ENCODE measurements at places on chromosomes 4 and X. TPM values are rescaled to one million over a fixed set of nuclear protein-coding genes. Genes with fewer than 3 reads are reported as not detected.
A peak's percentile ranks its signal among the peaks of the same experiment; 100 is the strongest.

Gene WNK3
- not detected for total RNA-seq

Gene PTTG2
- total RNA-seq, result 2.0 TPM

Gene ADH4
- total RNA-seq, result not detected

Gene EFNB1
- 3.5 TPM for total RNA-seq

DNA sequence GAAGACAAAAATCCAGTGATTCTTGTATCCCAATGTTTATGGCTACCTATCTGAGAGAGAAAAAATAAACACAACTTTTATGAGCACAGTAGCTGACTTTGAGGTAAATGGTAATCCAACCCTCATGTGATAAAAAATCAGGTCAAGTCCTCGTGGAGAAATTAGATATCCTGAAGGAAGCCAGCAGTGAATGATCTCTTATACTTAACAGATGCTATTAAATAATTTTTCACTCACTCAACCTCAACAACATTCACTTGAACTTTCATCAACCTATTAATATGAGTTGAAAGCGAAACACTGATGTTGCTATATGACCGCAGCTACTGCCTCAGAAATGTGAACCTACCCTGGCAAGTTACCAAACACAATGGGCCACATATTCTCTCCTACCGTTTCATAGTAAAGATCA is 105.4 kb downstream of the GPC3 start:
- no peak for DNase-seq
- H3K27ac ChIP-seq, result no peak overlapping the region
- H3K4me1 ChIP-seq, result no peaks in the 10 kb centered on the region
- no peaks in the 10 kb centered on the region for H3K27me3 ChIP-seq

DNA sequence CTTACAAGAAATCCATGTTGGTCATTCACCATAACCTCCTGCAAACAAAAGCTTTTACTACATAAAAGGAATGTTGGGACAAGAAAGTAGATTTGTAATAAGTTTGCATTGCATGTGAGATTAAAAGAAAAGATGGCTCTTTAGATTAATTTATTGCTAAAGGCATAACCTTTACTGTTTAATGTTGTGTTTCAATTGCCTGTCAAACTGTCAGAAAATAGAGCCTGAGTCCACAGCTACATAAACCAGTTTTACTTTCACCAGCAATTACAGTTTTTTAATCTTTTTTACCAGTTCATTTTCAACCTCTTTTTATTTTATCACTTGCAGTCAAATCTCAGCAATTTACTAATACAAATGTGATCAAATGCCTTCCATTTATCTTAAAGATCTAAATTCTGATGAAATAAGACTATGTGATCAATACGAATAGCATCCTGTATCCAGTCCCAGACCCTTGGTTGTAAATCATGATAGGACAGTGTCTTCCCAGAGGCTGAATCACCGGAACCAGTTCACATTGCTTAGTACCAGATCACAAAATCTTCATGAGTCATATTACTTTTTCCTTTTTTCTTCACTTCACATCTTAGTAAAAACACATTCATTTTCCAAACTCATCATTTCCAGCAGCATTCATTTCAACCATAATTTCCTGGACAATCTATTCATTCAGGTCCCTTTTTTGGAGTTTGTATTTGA is 95.4 kb upstream of the FRG1 start:
- no peaks in the 10 kb centered on the region for H3K4me1 ChIP-seq
- DNase-seq, result no peak
- H3K27ac ChIP-seq, result no peak overlapping the region

GRCh38 chrX:10821293-10821692 is 200.9 kb upstream of the MID1 start:
- DNase-seq, result no peak
- H3K27me3 ChIP-seq, result no peaks in the 10 kb centered on the region
- H3K4me3 ChIP-seq, result no peak overlapping the region
- no peaks in the 10 kb centered on the region for H3K36me3 ChIP-seq
- no peak overlapping the region for H3K27ac ChIP-seq

DNA sequence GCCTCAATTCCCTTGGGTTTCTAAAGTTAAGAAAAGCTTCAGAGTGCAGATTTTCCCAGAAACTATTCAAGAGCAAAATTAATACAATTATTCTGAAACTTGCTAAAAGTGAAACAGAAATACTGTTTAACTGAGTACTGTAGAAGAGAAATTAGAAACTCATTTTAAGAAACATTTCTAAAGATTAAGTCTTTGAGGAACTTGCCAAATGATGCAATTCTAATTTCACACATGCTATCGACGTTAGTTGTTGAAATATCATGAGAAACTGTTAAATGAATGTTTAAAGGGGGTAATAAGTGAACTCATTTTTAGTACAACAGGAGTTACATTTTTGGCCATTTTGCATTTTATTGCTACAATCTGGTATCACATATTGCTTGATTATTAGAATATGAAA is 125.3 kb upstream of the MAOA start:
- H3K27ac ChIP-seq, result no peak overlapping the region
- H3K36me3 ChIP-seq, result no peaks in the 10 kb centered on the region
- no peak for DNase-seq
- H3K27me3 ChIP-seq, result no peaks in the 10 kb centered on the region
- no peak overlapping the region for H3K4me3 ChIP-seq

- no peaks in the 10 kb centered on the region for H3K36me3 ChIP-seq
- peak overlapping the region; percentile 53 for H3K4me3 ChIP-seq
- H3K27me3 ChIP-seq, result no peaks in the 10 kb centered on the region
- peaks cover 14% of the 10 kb centered on the region for H3K4me1 ChIP-seq
- H3K27ac ChIP-seq, result no peak overlapping the region
Measured at GRCh38 chrX:14871767-14872166, 1.1 kb downstream of the FANCB start.

GRCh38 chr4:26379837-26380236 is 59.0 kb downstream of the RBPJ start:
- no peaks in the 10 kb centered on the region for H3K36me3 ChIP-seq
- H3K27me3 ChIP-seq, result no peaks in the 10 kb centered on the region
- H3K27ac ChIP-seq, result no peak overlapping the region
- no peak for DNase-seq

GRCh38 chr4:109315818-109316217 is 13.4 kb upstream of the COL25A1 start:
- H3K27ac ChIP-seq, result no peak overlapping the region
- no peak for DNase-seq
- no peaks in the 10 kb centered on the region for H3K27me3 ChIP-seq
- H3K36me3 ChIP-seq, result no peaks in the 10 kb centered on the region

DNA sequence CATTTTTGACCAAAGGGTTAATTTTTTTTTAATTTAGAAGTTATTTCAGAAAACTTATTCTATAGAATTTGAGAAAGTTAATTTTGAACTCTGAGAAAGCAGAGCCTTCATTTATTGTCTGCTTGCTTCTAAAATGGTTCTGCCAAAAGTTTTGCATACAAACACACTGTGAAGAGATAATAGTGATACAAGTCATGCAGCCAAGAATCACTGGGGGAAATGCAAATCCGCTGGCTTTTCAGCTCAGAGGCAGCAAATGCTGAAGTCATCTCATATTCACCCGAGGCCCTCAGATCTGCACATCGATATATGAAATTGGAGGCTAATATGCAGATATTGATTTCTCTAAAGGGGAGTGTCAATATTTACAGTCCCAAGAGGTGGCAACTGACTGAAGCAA is 186.2 kb downstream of the KIT start:
- H3K27me3 ChIP-seq, result no peaks in the 10 kb centered on the region
- no peaks in the 10 kb centered on the region for H3K4me1 ChIP-seq
- H3K4me3 ChIP-seq, result no peak overlapping the region
- no peak overlapping the region for H3K27ac ChIP-seq
- no peak for DNase-seq

DNA sequence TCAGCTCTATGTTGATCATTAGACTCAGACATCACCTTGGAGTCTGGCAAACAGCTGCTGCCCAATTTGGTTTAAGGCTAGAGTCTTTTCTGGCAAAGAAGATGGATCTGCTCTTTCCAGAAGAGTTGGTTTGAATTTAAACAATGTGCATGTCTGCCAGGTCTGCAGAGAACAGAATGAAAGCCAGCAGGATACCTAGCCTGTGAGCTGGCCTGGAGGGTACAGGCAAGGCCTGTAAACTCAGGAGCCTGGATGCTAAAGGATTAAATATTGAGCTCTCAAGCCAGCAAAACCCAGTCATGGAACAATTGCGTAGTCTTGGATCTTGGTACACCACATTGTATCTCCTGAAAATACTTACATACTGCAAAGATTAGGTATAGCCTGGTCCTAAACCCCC is 15.6 kb upstream of the PDLIM3 start:
- H3K27ac ChIP-seq, result no peak overlapping the region
- H3K36me3 ChIP-seq, result no peaks in the 10 kb centered on the region
- no peak overlapping the region for H3K4me3 ChIP-seq
- no peaks in the 10 kb centered on the region for H3K27me3 ChIP-seq
- DNase-seq, result no peak

- H3K36me3 ChIP-seq, result peaks cover 59% of the 10 kb centered on the region
- no peak overlapping the region for H3K4me3 ChIP-seq
- H3K27ac ChIP-seq, result no peak overlapping the region
- no peaks in the 10 kb centered on the region for H3K27me3 ChIP-seq
Measured at GRCh38 chr4:183675625-183676024, 16.5 kb downstream of the TRAPPC11 start.

- peaks cover 27% of the 10 kb centered on the region for H3K27me3 ChIP-seq
- no peak overlapping the region for H3K4me3 ChIP-seq
- H3K27ac ChIP-seq, result no peak overlapping the region
- H3K4me1 ChIP-seq, result no peaks in the 10 kb centered on the region
- H3K36me3 ChIP-seq, result no peaks in the 10 kb centered on the region
- DNase-seq, result no peak
Measured at GRCh38 chr4:127622921-127623796, 9.6 kb upstream of the INTU start.

- peak; percentile 39 for DNase-seq
- H3K27me3 ChIP-seq, result no peaks in the 10 kb centered on the region
- H3K27ac ChIP-seq, result no peak overlapping the region
- no peak overlapping the region for H3K4me3 ChIP-seq
Measured at GRCh38 chrX:153580700-153581386, 18.1 kb downstream of the CCNQ start.

DNA sequence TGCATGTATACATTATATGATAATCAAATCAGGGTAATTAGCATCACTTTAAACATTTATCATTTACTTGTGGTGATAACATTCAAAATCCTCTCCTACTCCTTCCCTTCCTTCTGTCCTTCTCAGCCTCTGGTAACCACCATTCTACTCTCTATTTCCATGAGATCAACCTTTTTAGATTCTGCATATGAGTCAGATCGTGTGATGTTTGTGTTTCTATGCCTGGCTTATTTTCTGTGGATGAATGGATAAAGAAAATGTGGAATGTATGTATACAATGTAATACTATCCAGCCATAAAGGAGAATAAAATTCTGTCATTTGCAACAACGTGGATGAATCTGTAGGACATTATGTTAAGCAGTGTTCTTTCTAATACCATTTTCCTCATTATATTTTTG is 123.9 kb downstream of the NAA11 start:
- no peaks in the 10 kb centered on the region for H3K36me3 ChIP-seq
- no peak for DNase-seq
- H3K4me1 ChIP-seq, result no peaks in the 10 kb centered on the region

- H3K27me3 ChIP-seq, result no peaks in the 10 kb centered on the region
- no peaks in the 10 kb centered on the region for H3K36me3 ChIP-seq
- no peak overlapping the region for H3K4me3 ChIP-seq
- DNase-seq, result no peak
- H3K27ac ChIP-seq, result no peak overlapping the region
Measured at GRCh38 chrX:78708262-78708661, 39.3 kb upstream of the LPAR4 start.

DNA sequence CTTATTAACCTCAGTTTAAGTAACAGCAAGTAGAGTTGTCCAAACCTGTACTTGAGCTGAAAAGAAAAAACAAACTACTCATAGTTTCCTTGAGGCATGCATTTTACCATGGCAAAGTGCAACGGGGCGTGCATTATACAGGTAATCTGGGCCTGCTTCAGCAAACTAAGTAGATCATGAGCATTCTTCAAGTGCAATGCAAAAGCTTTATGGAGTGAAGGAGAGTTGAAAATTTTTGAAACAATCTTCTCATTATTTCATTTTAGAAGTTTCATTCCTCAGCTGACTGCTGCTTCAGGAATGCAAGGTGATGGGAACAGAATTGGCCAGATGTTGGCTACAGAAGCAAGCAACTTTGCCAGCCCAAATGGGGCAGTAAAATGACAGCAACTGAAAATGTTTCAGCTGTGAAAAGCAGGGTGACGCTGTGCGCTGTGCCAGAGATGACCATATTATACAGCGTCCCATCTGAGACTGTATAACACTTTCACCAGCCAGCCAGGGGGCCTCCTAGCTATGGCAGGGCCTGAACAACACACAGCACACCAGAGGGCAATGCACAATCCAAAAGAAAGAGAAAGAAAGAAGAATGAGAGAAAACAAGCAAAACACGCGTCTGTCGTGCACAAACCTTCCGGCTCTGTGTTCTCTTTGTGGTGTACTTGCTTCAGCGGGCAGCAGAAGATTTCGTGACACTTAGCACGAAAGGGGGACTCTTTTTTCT is 145.5 kb upstream of the FGF13 start:
- no peak overlapping the region for H3K27ac ChIP-seq
- H3K36me3 ChIP-seq, result no peaks in the 10 kb centered on the region
- H3K4me1 ChIP-seq, result no peaks in the 10 kb centered on the region
- H3K4me3 ChIP-seq, result no peak overlapping the region

DNA sequence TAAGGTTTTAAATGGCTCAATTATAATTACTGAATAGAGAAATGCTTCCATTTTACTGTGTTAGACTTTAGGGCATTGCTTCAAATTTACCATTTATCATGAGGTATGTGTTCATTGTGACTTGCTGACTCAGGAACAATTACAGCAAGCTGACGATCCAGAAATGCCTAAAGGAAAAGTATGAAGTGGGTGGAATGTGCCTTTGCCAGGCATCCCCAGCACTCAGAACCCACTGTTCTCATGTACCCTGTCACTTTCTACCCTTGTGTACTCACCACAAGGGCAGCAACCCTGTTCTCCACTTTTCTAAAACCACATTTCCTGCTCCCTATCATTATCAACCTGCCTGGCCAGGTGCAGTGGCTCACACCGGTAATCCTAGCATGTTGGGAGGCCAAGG is 41.5 kb downstream of the QRFPR start:
- no peak overlapping the region for H3K4me3 ChIP-seq
- no peak for DNase-seq
- peaks cover 6% of the 10 kb centered on the region for H3K27me3 ChIP-seq
- H3K27ac ChIP-seq, result no peak overlapping the region

GRCh38 chr4:8603931-8604330 is 11.4 kb downstream of the CPZ start:
- H3K27me3 ChIP-seq, result no peaks in the 10 kb centered on the region
- no peak for DNase-seq
- H3K4me3 ChIP-seq, result no peak overlapping the region
- no peaks in the 10 kb centered on the region for H3K36me3 ChIP-seq
